ENCODE measurements at places on chromosomes 2 and 18.

- DNase-seq = no peak
Measured at GRCh38 chr2:86358957-86359356, 21.5 kb upstream of the REEP1 start.

DNA sequence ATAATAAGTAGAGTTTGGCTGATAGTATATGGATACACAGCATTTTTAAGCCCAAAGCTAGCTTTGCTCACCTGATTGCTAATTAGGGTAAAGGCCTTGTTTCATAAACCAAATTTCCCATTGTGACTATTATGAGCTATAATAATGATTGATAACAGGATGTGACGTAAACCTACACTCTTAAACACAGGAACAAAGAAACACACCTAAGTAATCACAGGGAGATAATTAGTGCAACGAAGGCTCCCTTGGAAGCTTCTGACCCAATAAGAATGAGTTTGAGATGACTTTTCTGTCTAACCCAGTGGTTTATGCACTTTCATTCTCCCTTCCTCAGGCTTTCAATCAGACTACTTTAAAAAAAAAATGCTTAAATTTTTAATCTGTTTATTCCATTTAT lies 683.2 kb downstream of the SATB2 start:
- DNase-seq = no peak

- DNase-seq = no peak
Measured at GRCh38 chr18:8050616-8051329, 483.7 kb downstream of the PTPRM start.

DNA sequence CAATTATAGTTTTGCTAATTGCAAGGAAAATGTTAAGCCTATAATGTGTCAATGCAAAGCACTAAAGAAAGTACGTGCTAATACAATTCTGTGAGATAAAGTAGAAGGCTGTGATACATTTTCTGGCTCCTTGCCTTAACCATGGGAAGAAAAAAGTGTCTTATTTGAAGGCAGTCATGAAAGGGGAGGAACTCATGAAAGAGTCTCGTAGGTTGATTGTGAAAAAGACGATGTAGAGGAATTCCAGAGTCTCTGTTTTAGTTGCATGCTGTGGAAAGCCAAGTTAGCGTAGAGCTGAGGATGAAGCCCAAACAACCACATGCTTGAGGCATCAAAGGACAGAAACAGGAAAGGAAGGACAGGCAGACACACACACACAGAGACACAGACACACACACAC lies 214.1 kb downstream of the MEIS1 start:
- no peak for DNase-seq

DNA sequence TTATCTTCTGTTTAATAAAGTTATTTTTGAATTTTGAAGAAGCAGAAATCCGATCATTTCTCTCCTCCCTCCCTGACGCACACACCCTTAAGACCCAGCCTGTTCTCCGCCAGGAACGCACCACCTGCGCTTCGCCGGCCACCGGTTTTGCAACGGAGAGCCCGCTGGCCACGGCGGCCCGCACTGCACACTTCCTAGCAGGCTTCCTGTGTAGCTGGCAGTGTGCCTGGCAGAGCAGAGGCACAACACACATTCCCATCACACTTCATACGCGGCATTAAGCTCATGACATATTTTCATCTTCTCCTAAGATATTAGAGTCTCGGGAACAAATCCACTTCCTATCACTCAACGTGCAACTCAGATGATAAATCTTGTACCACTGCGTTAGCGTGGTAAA lies 148.0 kb downstream of the HDAC4 start:
- DNase-seq = no peak

DNA sequence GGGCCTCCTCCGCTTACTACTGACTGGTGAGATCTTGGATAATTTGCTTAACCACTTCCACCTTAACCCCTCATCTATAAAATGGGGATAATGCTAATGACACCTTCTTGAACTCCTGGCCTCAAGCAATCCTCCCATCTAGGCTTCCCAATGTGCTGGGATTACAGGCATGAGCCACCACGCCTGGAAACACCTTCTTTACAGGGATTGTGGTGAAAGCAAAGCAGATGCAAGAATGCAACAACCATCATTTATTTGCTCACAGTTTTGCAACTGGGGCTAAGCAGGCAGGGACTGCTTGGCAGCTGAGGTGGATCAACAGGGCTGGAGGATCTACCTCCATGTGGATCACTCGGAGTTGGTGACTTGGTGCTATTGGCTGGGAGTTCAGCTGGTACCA lies 76.2 kb upstream of the ZNF532 start:
- DNase-seq = no peak

DNA sequence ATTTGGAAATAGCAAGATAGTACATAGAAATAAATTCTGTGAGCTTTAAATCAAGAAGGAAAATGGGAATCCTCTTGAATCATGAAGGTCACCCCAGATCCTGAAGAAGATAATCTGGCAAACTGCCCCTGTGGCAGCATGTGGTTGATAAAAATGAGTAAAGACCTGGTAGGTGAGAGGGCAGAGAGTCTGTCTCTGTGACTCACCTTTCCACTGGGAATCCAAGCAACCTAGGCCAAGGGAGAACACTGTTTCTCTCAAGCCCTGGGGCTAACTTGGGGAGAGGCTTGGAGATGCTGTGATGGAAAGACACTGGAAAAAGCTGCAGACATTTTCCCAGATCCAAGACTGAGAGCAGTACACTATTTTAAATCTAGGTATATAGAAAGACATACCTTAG lies 185.8 kb upstream of the CNTNAP5 start:
- DNase-seq = no peak

DNA sequence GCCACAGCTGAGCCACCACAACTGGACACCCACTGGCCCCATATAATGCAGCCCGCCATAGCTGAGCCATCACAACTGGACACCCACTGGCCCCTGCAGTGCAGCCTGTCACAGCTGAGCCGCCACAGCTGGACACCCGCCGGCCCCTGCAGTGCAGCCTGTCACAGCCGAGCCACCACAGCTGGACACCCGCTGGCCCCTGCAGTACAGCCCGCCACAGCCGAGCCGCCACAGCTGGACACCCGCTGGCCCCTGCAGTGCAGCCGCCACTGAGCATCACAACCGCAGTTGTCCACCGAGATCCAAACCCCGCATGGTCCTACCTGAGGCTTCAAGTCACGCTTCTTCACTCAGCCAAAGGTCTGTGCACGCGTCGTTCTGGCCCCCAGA lies 134.2 kb downstream of the PXDN start:
- DNase-seq = no peak

- DNase-seq = no peak
Measured at GRCh38 chr2:29482348-29482747, 367.1 kb downstream of the CLIP4 start.

Measured in activated CD4-positive, alpha-beta T cell treated with anti-CD3 and anti-CD28 coated beads, Interleukin-2, amount 50 U/mL, for 16 hours (primary cell).